Stimulated activated CD8-positive, alpha-beta memory T cell treated with anti-CD3 and anti-CD28 coated beads, Interleukin-7, amount 100 ng/mL, for 1 hour (primary cell): ENCODE measurements at places on chromosomes 5 and 9.

DNA sequence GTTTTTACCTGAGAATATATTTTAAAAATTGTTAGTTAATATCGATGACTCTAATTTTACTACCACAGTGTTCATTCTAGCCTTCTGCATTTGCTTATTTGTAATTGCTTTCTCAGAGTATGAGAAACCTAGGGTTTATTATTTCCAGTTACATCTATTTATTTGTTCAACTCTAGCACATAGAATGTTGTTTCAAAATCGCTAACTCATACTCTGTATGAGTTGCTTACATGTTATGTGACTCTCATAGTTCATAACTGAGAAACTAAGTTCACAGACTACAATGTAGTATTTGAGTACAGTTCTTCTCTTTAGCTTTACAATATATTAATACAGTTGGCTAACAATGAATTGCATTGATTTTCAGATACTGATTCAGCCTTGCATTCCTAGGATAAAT lies 103.2 kb downstream of the MACROH2A1 start:
- no peak for DNase-seq

- no peak for DNase-seq
Observed at GRCh38 chr5:126961702-126962101, 68.7 kb downstream of the MARCHF3 start.

GRCh38 chr9:20945856-20946255 lies 85.6 kb downstream of the HACD4 start:
- DNase-seq, result no peak

DNA sequence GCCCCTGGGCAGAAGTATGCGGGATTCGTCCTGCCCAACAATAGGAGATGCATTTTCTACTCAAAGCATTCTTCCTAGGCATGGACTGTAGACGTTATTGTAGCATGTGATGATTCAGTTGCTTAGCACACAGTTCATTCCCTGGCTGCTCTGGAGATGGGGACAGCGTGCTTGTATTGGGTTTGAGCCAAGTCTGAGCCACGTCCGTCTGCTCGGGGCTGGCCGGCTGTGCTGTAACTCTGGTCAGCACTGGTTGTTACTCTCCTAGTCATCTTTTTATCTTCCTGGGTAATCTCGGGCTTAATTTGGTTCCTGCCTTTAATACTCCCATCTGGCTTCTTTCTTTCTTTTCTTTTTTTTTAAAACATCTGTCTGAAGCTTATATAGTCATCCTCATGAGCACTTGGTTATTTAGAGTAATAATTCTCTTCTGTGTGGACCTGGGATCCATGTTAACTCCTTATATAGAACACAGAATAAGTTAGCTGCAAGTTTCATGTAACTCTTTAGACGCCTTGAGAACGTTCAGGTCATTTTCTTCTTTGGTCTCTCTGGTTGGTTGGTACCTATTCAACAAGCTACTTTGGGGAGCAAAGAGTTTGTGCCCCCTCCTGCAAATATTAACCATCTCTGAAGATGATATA lies 118.8 kb upstream of the RPS23 start:
- DNase-seq, result no peak

DNA sequence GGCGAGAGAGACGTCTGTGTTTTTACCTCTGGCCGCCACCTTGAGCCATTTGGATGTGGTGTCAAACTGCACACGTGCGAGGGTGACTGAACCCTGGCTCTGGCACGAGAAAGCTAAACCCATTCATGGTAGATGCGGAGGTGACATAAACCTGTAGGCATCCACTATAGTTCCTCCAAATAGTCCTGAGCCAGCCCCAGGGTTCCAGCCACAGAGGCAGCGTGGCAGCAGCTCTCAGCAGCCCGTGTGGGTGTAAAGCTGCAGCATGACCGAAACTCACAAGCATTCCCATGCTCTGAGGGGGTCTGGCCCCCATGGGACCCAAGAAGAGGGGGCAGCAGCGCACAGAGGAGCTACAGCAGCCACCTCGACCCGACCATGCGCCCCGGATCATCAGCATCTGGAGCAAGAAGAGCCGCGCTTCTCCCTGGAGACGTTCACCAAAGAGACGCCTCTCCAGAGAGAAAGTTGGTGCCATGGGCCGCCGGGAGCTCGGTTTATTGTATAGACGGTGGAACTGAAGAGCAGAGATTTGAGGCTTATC lies 303.8 kb upstream of the IRX4 start:
- DNase-seq, result no peak

- no peak for DNase-seq
Observed at GRCh38 chr5:89901346-89901745, 508.2 kb downstream of the CETN3 start.
